Central memory CD8-positive, alpha-beta T cell (primary cell): ENCODE measurements at places on chromosomes 2 and 18.

- DNase-seq = no peak
Observed at GRCh38 chr18:22005191-22005841, 164.1 kb upstream of the GATA6 start.

DNA sequence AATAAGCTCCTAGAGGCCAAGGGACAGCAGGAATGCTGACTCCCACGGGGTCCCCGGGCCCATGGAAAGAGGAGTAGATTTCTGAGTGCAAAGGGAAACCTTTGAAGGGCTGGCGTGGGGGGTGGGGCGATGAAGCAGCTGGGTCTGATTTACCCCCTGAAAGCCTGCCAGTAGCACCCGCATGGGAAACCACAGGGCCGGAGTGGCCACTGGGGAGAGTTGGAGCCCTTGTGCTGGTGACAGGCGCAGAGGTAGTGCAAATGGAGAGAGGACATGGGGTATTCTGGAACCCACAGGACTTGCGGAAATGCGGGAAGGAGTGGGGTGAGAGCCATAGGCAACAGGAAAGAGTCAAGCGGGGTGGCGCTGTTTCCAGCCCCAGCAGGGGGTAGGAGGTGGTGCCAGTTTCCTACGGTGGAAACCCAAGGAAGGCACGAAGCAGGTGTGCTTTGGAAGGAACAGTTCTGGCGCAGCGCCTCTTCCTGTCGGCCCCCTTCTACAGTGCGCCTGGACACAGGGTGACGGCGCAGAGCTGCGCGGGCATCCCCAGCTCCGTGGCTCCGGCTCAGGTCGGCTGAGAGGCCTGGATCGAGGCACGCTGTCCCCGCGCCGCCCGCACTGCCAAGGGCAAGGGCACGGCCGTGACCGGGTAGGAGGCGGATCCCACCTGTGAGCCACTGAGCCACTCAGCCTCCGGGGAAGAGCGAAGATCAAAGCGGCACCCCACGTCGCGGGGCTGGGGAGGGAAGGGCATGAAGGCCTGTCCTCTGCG, 149.0 kb upstream of the GLI2 start:
- no peak for DNase-seq

DNA sequence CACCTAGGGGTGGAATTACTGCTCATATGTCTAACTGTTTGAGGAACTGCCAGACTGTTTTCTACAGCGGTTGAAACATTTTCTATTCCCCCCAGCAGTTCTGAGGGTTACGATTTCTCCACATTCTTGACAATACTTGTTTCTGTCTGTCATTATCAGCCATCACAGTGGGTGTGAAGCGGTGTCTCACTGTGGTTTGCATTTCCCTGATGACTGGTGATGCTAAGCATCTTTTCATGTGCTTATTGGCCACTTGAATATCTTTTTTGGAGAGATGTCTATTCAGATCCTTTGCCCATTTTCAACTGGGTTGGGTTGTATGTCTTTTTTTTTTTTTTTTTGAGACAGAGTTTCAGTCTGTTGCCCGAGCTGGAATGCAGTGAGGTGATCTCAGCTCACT, 63.0 kb downstream of the ADNP2 start:
- peak; percentile 57 for DNase-seq

- no peak for DNase-seq
Observed at GRCh38 chr2:237639052-237639835, 11.9 kb downstream of the LRRFIP1 start.

GRCh38 chr2:105373344-105373781, 25.5 kb downstream of the FHL2 start:
- DNase-seq = no peak

- DNase-seq = no peak
Observed at GRCh38 chr2:231425811-231426703, 30.5 kb downstream of the B3GNT7 start.

DNA sequence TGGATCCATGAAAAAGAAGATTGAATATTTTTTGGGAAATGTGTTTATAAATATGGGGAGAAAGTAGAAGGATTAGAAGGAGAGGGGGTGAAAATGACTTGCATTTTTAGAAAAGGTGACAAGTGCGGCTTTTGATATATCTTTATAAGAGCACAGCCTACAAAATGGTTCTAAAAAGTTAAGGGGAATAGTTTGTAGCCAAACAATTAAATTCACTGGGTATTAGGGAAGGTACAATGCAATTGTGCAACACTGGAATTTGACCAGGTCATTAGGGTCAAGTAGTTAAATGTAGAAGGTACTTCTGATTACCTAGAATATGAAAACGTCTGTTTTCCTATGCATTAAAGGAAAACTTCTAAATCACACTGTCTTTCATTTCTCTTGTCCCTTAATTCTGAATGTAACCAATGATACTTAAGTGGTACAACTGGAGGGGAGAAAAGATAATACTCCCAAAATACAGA, 44.5 kb upstream of the SERTAD2 start:
- no peak for DNase-seq

- DNase-seq = no peak
Observed at GRCh38 chr2:58879834-58880233, 638.7 kb upstream of the FANCL start.

- no peak for DNase-seq
Observed at GRCh38 chr2:232886176-232886575, 16.1 kb downstream of the SNORC start.

GRCh38 chr2:168912901-168913369, 11.8 kb downstream of the G6PC2 start:
- no peak for DNase-seq

GRCh38 chr2:113407446-113408099, 29.9 kb upstream of the ZNG1B start:
- DNase-seq = no peak
